CD4-positive, alpha-beta T cell (primary cell): ENCODE measurements at places on chromosomes 16 and 17.

DNA sequence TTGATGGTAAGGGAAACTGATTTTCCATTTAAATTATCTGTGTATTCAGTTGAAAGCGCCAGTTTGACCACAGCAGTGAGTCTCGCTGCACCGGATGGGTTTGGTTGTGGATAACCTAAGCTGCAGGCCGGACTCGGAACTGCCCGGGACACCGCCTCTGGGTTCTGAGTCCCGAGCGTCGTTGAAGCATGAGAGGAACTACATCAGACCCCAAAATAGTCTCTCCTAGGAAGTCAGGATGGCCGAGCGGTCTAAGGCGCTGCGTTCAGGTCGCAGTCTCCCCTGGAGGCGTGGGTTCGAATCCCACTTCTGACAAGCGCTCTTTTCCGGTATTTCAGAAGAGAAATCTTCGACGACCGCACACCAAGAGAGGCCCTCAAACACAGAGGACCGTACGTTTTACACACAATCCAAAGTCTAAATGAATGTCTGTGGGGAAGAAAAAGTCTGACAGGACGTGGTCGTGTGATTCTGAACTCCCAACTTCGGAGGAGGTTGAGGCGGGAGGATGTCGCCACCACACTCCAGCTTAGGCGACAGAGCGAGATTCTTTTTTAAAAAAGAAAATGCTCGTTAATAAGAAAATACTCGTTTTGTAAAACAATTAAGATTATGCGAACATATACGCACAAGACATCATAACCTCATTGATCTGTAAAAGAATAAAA lies 15.4 kb upstream of the PLLP start:
- no peaks in the 10 kb centered on the region for H3K27me3 ChIP-seq
- peak; percentile 86 for DNase-seq
- no peaks in the 10 kb centered on the region for H3K36me3 ChIP-seq
- peak overlapping the region; percentile 79 for H3K27ac ChIP-seq

DNA sequence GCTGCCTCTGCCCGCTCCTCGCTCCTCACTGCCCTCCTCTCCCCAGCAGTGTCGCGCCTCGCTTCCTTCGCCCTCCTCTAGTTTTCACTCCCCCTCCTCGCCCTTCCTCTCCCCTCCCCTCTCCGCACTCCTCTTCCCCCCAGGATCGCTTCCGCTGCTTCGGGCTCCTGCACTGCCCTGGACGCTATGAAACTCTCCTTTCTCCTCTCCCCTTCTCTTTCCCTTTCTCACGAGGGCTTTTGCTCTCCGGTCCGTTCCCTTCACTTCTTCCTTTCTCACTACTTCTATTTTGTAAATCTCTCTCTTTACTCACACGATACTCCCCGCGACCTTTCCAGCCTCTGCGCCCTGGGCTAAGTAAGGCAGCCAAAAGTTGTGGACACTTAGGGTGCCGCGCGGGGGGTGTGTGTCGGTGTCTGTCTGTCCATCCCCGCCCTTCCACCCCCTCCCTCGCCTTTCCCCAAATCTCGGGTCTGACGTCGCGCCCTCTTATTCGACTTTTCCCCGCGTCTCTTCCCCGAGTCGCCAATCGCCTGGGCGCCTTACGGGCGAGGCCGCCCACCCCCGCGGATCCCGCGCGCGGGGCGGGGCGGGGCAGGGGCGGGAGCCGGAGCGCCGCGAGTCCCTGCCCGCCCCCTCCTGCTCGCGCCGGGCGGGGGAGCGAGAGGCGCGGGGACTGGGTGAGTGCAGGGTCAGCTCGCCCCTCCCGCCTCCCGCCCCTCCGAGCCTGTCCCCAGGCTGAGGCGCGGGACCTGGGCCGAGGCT lies at the start of gene IRX3:
Gene IRX3 (minus strand): TSS at position 422 of the 765 bp plus-strand sequence. CDS start 737 bp downstream, outside the sequence.
- H3K4me3 ChIP-seq: no peak within 1 kb of the TSS
- H3K4me1 ChIP-seq: peaks cover 15% of the 10 kb centered on the region
- peaks cover 53% of the 10 kb centered on the region for H3K27me3 ChIP-seq
- DNase-seq: no peak

- no peak overlapping the region for H3K4me3 ChIP-seq
- no peak overlapping the region for H3K27ac ChIP-seq
- DNase-seq: no peak
- H3K27me3 ChIP-seq: no peaks in the 10 kb centered on the region
- peaks cover 90% of the 10 kb centered on the region for H3K36me3 ChIP-seq
These were observed 30.5 kb downstream of the ETV4 start for GRCh38 chr17:43515656-43516055.

GRCh38 chr16:89556750-89557689 lies 3.5 kb upstream of the RPL13 start:
- no peaks in the 10 kb centered on the region for H3K27me3 ChIP-seq
- no peak overlapping the region for H3K4me3 ChIP-seq
- no peak overlapping the region for H3K27ac ChIP-seq
- peaks cover 47% of the 10 kb centered on the region for H3K36me3 ChIP-seq

GRCh38 chr16:30957456-30958174 lies at the start of gene SETD1A:
Gene SETD1A (plus strand): TSS chr16:30957754. CDS start chr16:30958732, 978 bp downstream.
- peak; percentile 97 for DNase-seq
- H3K27me3 ChIP-seq: no peaks in the 10 kb centered on the region
- H3K4me1 ChIP-seq: peaks cover 37% of the 10 kb centered on the region
- peaks cover 38% of the 10 kb centered on the region for H3K36me3 ChIP-seq

DNA sequence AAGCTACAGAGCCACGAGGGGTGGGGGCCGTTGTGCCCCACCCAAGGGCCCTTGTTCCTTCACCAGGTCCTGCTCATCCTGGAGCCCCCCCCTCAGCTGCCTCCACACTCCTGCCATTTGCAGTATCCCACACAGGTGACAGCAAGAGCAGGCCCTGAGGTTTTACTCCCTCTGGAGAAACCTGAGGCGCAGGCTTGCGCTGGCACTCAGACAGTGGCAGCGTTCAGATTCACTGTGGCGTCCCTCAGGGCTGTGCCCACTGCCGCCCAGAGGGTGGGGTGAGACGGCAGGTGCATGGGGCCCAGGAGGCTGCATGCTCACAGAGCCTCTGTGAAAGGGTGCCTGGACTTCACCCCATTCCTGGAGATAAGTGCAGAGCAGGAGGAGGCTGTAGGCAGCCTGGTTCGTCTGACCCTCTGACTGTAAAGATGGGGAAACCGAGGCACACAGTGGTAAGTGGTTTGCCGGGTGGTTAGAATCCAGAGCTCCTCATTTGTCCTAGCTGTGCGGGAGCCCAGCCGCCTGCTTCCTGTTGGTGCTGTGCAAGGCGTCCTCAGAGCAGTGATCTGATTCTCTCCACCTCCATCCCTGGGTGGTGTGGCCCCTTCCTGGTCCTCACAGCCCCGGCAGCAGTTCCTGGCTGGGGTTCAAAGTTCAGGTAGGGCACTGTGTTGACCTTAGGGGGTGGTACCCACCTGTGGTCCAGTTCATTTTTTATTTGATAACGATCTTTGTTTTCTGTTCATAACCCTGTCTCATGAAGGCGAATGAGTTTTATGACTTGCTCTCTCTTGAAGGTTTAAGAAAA lies 1.6 kb downstream of the SPIRE2 start:
- H3K4me3 ChIP-seq: no peak overlapping the region
- H3K27me3 ChIP-seq: peaks cover 25% of the 10 kb centered on the region
- DNase-seq: no peak
- peaks cover 12% of the 10 kb centered on the region for H3K4me1 ChIP-seq

- no peak overlapping the region for H3K4me3 ChIP-seq
- no peak for DNase-seq
- no peak overlapping the region for H3K27ac ChIP-seq
- no peaks in the 10 kb centered on the region for H3K4me1 ChIP-seq
These were observed 199.8 kb downstream of the CYLD start for GRCh38 chr16:50941681-50942080.

- no peak overlapping the region for H3K4me3 ChIP-seq
- peaks cover 53% of the 10 kb centered on the region for H3K4me1 ChIP-seq
- peaks cover 8% of the 10 kb centered on the region for H3K36me3 ChIP-seq
- H3K27me3 ChIP-seq: no peaks in the 10 kb centered on the region
These were observed 10.5 kb downstream of the ST3GAL2 start for GRCh38 chr16:70428178-70428998.

GRCh38 chr16:76194616-76195015 lies 82.6 kb upstream of the CNTNAP4 start:
- no peak overlapping the region for H3K27ac ChIP-seq
- H3K36me3 ChIP-seq: no peaks in the 10 kb centered on the region
- H3K4me3 ChIP-seq: no peak overlapping the region
